Fibroblast of skin of back (primary cell): ENCODE measurements at places on chromosomes 6 and 20.

- DNase-seq: peak; percentile 74
These were observed 38.5 kb upstream of the OGFRL1 start for GRCh38 chr6:71250099-71250602.

DNA sequence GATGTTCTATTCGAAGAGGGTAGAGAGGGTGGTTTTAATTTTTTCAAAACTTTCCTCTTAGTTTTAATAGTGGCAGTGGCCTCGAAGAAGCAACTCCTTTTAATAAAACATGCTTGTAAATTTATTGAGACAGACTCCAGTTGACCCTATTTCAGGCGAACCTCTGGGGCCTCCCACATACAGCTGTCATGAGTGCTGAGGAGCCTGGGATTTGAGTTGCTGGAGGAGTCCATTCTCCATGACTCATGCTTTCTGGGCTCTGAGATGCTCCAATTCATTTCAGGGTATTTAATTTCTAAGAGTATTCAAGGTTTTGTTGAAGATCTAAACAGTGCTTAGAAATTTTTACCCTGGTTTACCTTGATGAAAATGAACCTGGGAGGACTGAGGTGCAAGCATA, 580.4 kb downstream of the CBLN4 start:
- DNase-seq: no peak

DNA sequence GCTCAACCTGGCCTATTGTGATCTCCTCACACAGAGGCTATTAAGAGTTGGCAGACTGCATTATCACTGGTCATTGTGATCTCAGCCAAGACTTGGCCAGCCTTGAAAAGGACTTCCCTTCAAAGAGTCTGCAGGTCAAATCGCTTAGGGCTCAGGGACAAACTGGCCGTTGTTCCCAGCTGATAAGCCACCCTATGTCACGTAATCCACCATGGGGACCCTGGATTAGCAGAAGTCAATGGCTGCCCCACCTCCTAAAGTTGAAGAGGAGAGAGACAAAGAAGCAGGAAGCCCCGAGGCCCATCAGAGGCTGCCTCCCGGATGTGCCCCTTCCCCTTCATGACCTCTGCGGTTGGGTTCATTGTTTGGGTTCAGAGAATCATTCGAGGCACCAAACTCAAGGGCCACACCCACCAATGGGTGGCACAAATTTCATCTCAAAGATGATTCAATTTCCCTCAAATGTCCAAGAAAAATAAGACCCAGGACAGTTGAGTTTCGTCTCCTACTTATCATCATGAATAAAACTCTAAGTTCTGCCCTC, 56.6 kb downstream of the BPIFB1 start:
- no peak for DNase-seq

GRCh38 chr20:10626896-10627295, 46.9 kb downstream of the JAG1 start:
- no peak for DNase-seq

DNA sequence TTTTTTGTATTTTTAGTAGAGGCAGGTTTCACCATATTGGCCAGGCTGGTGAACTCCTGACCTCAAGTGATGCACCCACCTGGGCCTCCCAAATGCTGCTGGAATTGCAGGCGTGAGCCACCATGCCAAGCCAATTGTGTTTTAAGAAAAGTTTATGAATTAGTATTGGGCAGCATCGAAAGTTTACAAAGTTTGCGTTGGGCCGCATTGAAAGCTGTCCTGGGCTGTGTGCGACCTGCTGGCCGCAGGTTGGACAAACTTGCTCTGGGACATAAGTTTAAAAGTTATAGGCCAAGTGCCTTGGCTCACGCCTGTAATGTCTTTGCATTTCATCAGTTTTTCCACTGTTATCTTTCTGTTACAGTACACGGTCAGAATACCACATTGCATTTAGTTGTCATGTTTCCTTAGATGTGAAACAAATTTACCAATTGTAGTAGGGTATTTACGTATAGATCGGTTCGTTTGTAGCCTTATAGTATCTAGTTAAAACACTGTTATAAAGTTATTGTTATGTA, 39.5 kb downstream of the ASXL1 start:
- DNase-seq: no peak

DNA sequence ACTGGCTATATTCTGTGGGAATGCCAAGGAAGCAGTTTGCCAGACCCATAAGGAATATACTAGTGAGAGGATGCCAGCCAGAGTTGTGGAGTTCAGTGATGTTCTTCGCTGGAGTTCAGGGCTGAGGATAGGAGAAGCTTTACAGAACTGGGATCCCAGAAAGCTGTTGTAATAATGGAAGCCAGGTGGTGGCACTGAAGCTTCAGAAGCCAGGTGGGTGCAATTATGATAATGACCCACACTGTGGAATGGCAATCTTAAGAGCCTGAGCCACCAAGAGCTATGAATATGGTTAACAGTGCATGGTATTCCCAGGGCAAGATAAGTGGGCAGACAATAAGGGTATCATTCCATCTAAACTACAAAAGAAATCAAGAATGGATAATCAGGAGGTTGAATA, 25.1 kb upstream of the ENPP1 start:
- DNase-seq: no peak

GRCh38 chr20:57450931-57451330, 59.7 kb downstream of the RBM38 start:
- DNase-seq: no peak

DNA sequence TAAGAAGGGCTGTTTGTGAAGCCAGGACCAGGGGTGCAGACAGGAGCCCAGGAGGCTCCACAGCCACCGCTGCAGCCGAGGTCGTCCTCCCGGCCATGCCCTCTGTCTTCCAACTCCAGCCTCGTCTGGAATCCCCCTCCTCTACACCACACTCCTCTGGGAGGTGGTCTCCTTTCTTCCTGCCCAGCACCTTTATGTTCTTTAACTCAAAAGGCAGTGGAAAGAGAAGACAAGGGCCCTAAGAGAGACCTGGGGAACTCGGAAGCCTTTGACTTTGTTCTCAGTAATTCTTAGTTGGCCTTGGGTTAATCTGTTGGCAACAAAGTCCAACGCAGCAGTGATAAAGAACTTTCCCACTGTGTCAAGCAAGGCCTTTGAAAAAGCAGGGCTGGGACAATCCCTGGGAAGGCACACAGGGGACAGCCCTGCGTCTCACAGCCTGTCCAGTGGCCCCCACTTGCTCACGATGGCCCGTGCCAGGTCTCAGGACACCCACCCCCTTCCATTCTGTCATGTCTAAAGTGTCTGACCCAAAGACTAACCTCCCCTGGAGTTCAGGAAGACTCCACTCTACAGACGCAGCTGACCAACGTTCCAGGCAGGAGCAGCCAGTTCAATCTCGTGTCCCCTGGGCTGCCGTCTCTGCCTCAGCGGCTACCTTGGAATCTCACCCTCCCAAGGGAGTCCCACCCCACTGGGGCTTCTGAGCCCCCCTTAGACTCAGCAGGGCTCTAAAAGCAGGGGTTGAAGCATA, 42.8 kb upstream of the FAM50B start:
- DNase-seq: no peak

DNA sequence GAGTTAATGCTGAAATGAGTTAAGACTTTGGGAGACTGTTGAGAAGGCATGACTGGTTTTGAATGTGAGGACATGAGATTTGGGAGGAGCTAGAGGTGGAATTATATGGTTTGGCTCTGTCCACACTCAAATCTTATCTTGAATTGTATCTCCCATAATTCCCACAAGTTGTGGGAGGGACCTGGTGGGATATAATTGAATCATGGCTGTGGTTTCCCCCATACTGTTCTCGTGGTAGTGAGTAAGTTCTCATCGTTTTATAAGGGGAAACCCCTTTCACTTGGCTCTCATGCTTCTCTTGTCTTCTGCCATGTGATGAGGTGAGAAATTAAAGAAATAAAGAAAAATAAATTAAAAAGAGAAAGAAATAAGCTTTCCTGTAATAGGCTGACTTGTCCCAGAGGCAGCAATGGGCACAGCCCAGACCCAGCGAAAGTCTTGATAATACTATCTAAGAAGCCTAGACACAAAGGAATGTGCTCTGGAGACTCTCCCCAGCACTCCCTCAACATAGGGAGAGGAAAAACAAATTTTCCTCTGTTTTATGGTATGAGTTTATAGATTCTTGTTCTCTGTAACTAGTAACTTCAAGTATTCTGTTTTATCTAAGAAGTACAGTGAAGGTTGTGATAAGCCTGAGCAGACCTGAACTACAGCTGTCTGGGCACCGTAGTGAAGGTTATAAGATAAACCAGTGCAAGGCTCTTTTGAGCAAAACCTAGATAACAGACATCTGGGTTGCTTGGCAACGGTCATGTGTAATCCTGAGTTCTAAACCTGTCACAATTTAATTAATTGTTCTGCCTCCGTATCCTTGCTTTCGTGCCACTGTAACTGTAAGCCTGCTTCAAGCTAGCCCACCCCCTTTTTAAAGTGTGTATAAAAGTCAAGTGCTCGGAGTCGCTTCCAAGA, 88.9 kb upstream of the ECI2 start:
- DNase-seq: peak; percentile 32

DNA sequence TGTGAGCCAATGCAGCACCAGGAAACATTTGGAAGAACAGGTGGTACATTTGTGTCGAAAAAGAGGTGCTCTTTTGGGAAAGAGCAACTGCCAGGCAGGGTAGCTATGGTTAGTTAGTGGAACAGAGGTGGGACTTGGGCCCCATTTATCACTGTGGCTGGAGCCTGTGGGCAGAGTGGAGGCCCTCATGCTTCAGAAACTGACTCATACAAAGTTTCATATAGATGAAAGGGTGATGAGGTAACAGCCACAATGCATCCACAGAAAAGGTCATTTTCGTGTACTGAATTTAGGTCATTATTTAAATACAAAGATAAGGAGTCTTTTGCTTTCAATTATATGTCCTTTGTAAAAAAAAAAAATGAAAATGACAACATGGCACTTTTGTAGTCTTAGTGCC, 76.4 kb upstream of the HS3ST5 start:
- no peak for DNase-seq

DNA sequence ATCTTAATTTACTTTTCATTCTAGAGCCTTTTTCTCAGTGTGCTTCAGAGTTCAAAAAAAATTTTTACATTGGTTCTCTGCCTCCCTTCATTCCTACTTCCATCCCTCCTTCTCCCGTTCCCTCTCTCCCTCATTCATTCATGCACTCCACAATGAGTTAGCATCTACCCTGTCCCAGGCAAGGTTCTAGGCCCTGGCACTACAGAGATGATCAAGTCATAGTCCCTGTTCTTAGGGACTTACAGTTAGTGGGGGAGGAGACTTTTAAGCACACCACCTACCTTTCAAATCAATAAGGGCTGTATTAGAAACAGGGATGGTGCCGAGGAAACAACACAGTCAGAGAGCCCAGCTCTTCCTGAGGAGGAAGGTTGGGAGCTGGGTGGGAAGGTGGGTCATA, 40.3 kb downstream of the MAP3K5 start:
- DNase-seq: no peak

GRCh38 chr20:32752458-32753250, 9.4 kb upstream of the COMMD7 start:
- DNase-seq: peak; percentile 78

DNA sequence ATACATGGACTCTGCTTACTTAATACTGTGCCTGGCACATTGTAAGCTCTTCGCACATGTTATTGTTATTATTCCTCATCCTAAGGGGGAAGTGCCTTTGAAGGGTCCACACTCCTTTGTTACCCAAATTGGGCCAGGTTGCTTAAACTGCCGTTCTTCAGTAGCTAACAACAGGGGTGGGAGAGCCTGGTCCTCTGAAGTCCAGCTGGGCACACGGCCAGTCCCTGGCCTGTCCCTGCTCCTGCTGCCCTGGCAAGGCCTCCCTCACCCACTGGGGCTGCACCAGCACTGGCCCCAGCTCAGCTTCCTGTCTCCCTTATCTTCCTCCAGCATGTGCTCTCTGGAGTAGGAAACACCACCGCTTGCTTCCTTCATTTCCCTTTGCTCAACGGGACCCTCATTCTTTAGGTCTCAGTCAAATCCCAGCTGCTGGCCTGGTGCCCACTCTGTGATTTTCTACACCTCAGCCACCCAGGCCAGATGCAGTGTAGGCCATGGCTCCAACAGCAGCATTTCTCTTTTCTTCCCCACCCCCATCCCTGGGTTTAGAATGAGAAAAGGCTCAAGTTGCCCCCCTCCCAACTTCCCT, 5.5 kb upstream of the PROCR start:
- peak; percentile 18 for DNase-seq

- DNase-seq: peak; percentile 86
These were observed 107.3 kb downstream of the GMPR start for GRCh38 chr6:16345449-16346330.

- no peak for DNase-seq
These were observed 818 bp upstream of the AP5S1 start for GRCh38 chr20:3819411-3820047.

DNA sequence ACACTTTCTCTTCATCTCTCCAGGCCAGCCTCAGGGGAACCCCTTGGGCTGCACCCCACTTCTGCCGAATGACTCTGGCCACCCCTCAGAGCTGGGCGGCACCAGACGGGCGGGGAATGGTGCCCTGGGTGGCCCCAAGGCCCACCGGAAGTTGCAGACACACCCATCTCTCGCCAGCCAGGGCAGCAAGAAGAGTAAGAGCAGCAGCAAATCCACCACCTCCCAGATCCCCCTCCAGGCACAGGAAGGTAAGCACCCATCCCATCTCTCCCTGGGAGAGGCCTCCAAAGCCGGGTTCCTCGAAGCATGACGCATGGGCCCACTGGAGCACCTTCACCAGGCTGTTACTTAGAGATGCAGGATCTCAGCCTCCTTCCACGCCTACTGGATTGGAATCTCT, 11.3 kb downstream of the MDFI start:
- no peak for DNase-seq

DNA sequence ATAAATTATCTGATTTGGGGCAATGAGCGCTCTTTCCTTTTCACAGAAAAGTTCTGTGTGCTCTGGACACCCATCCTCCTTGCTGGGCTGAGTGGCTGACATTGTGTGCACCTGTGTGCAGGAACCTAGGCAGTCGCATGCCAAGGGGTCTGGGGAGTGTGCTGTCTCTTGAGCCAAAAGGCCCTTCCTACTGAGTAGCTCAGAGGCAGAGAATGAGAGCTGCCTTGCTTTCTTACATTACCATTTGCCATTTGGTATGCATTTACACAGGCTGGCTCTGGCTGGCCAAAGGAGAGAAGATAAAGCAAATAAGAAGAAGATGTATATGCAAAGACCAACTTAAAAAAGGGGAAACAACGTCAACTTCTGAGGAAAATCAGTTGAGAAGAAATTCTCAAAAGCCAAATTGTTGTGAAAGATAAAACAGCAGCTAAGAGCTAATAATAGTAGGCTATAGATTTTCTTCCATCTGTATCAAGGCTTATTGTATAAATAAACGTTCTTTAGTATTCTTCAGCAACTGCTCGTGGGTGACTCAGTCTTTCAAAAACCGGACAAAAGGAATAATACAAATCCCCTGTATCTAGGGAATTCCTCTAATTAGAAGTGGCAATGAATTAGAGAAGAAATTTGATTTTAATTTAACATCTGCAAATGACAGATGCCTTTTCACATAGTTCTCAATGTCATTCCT, 121.9 kb downstream of the INSM1 start:
- peak; percentile 7 for DNase-seq

GRCh38 chr6:111586554-111586953, 19.1 kb downstream of the TRAF3IP2 start:
- DNase-seq: no peak

- peak; percentile 54 for DNase-seq
These were observed 36.7 kb downstream of the LRFN2 start for GRCh38 chr6:40550202-40551101.
